Activated naive CD4-positive, alpha-beta T cell treated with Interleukin-2 at 50 U/mL for 16 hours (primary cell): ENCODE measurements at places on chromosomes 11 and 22.

DNA sequence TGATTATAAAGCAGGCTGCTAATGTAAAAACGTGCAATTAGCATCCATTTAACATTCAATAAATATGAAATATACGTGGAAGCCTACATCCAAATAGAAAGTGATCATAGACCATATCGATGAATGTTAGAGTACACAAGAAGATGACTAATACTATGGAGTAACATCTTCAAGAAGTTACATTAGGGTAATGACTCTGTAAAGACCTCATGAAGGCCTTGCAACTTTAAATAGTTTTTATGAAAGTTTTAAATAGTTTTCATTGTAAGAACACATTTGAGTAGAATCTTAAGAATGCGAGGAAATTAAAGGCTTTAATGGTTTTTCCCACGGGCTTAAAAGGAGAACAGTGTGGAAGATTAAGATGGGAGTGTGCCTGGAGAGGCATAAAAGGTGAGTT lies 1.4 kb downstream of the TRIM34 start:
- no peak for DNase-seq

DNA sequence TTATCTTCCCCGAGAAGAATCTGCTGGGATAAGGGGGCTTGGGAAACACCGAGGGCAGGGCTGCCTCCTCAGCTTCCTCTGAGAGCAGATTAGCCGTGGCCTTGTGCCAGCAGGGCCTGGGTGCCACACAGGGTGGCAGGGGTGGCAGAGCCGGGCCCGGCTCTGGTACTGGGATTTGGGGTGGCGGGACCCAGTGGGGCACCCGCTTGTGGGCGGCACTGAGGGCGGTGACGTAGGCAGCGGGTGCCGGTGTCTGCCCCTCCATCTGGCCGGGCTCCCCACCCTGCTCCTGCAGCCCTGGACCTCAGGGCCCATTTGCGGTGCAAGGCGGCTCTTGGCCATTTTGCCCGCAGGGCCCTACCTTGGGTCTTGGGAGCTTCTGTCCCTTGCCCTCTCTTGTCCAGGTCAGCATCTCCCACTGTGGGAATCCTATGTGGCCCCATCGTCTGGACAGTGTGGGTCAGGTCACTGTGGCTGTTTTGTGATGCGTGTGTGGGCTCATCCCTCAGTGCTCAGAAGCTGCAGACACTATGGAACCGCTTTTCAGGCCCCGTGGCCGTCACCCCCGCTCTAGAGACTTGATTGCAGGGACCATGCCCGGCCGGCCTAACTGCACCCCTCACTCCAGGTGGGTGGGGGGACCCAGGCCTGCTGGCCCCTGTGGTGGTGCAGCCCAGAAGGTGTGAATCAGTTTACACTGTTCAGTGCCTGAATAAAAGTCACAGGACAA lies 29.7 kb upstream of the KRTAP5-6 start:
- no peak for DNase-seq

DNA sequence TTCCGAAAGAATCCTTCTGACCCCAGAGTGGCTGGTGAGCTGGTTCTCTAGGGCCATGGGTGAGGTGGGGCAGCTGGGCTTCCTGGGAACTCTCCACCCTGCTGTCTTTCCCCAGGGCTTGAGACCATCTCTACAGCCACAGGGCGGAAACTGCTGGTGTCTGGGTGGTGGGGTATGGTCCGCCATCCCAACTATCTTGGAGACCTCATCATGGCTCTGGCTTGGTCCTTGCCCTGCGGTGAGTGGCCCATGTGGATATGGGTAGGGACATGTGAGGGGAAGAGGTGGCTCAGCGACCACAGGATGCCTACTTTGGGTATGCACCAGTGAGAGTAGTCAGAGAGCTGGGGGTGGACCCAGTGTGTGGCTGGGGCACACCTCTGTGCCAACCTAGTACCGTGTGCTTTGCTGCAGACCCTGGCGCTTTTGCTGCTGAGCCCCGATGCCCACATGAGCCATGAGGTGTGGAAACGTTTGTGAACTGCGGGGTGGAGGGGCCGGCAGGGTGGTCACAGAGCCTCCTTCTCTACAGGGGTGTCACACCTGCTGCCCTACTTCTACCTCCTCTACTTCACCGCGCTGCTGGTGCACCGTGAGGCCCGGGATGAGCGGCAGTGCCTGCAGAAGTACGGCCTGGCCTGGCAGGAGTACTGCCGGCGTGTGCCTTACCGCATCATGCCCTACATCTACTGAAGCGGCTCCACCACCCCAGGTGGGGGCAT lies 2.0 kb downstream of the ZNHIT2 start:
- no peak for DNase-seq

- DNase-seq: no peak
Measured at GRCh38 chr11:105734426-105734825, 124.6 kb downstream of the GRIA4 start.

DNA sequence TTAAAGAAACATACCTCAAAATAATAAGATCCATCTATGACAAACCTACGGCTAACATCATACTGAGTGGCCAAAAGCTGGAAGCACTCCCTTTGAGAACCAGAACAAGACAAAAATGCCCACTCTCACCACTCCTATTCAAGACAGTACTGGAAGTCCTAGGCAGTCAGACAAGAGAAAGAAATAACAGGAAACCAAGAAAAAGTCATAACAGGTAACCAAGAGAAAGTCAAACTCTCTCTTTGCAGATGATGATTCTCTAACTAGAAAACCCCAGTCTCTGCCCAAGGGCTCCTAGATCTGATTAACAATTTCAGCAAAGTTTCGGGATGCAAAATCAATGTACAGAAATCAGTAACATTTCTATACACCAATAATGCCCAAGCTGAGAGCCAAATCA lies 35.6 kb downstream of the TMEM123 start:
- no peak for DNase-seq

DNA sequence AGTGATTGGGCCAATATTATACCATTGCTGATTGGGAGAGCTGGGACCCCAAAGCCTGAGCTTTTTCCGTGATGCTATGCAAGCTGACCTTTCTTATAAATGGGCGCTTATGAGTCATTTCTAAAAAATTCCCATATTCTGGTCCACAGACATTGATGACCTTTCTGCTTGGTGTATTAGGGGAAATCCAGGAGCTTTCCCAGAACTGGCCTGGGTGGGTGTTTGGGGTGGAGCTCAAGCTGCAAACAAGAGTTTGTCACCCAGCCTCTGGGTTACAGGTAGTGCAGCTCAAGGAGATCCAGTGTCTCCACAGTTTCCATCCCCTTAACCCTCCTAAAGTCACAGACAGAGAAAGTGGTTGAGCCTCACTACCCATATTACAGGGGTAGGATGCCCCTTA lies 67.7 kb downstream of the CCDC81 start:
- DNase-seq: no peak

GRCh38 chr22:21641417-21641788 lies 699 bp upstream of the SDF2L1 start:
- no peak for DNase-seq

DNA sequence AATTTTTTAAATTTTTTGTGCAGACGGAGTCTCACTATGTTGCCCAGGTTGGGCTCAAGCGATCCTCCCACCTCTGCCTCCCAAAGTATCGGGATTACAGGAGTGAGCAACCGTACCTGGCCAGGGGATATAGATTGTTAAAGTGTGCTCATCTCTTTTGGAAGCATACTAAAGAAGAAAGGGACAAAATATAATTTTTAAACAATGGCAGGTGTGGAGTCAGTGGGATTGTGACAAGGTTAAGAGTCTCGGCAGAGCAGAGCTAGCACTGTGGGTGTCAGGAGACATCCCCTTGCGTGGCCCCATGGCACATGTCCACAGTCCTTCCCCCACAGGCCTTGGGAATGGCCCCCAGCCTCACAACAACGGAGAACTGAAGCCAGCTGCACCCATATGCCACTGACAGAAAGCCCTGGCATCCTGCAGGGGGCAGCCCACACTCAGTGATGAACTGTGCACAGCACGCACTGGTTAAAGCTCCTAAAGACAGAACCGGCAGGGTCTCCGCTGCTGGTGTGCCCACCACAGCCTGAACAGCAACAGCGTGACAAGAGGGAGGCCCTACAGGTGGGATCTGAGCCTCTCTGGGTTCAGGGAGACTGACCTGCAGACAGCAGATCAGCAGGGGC lies 29.9 kb downstream of the SERPIND1 start:
- DNase-seq: peak; percentile 21

- DNase-seq: no peak
Measured at GRCh38 chr22:43440556-43440955, 28.7 kb downstream of the MPPED1 start.

GRCh38 chr22:29022101-29022817 lies 39.4 kb downstream of the C22orf31 start:
- DNase-seq: no peak

- no peak for DNase-seq
Measured at GRCh38 chr11:113638376-113638775, 67.7 kb downstream of the TMPRSS5 start.

DNA sequence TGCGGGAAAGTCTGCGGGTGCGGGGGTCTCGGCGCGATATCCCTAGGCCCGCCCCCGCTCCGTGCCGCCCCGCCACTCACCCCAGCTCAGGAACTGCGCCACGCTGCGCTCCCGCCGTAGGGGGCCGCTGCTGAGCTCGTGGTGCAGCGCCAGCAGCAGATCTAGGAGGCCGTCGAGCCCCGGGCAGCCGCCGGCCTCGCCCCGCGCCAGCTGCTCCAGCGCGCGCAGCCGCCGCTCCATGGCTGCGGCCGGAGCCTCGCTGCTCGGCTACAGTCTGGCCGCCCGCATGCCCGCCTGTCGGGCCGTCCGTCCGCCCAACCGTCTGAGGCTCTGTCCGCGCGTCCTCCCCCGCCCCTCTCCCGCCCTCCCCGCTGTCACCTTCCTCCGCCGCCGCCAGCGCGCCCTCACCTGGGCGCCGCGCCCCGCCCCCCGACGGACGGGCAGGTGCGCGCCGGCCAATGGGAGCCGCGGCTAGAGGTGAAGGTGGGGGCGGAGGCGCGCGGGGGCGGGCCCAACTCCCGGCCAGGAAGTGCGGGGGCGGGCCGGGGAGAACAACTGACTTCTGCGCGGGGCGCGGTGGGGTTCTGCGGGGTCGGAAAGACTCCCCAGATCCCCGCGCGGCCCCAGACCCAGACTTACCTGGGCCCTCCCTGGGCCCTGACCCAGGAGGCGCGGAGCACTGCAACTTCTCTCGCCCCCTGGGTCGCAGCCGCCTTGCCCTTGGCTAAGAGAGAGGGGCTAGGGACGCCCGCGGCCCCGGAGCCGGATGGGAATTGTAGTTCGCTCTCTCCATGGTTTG lies at the start of gene CDC42BPG:
TSS of gene CDC42BPG (minus strand) at position 324 of the 799 bp plus-strand sequence. CDS start at position 240, 84 bp downstream.
- peak; percentile 69 for DNase-seq
